Hindlimb muscle (tissue), 1 donor: ENCODE measurements at places on chromosomes 13 and 19.

DNA sequence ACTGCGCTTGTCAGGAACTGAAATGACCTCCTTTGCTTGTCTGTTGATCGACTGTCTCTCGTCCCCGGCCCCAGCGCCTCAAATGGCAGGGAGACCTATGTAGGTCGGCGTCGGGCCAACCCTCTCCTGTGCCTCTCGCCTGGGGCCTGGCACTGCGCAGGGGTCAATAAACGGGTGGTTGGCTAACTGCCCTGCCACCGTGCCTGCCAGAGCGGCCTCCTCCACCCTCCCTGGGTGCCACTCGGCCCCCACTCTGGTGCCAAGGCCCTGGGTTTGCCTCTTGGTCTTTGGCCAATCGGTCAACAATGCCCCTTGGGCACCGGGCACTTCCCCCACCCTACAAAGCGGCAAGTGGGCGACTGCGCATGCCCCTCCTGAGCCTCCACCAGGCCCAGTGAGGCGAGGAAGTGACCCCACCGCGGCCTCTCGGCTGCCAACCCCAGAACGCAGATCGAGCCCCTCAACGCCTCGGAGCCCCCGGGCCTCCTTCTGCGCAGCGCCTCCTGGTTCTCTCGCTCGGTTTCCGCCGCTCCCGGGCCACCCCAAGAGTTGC, 1.1 kb downstream of the KEAP1 start:
- DNase-seq, result no peak

- no peak for DNase-seq
These were observed 289.2 kb downstream of the ATP8A2 start for GRCh38 chr13:25660996-25661395.

DNA sequence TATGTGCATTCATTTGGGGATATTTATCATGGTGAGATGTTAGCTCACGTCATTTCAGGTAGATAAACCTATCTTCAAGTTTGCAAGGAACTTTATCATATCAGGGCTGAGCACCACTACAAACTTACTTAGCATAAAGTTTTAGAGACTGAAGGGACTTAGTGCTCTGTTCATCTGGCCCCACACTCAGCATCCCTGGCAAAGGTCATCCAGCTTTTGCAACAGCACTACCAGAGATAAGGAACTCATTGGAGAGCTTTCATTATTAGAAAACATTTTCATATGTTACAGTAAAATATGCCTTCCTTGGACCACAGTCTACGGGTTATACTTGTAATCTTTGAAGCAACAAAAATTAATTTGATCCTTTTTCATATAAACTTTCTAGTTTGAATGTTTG, 263.4 kb downstream of the POU4F1 start:
- DNase-seq, result no peak

DNA sequence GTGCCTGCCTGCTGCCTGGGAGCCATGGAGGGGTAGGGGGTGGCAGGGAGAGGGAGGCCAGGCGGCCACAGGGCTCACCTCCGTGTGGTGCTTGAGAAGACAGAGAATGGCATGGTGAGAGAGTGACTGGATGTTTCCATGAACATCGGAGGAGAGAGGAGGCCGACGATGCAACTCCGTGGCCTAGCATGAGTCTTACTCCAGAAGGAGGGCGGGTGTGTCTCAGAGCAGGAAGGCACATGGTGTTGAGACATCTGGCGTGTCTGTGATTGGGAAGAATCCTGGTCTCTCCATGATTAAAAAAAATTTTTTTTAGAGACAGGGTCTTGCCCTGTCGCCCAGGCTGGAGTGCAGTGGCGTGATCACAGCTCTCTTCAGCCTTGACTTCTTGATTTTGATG, 5.1 kb downstream of the IRGC start:
- DNase-seq, result no peak

GRCh38 chr13:78806457-78806856, 147.5 kb upstream of the OBI1 start:
- DNase-seq, result no peak

- DNase-seq, result no peak
These were observed 626.9 kb downstream of the EFNB2 start for GRCh38 chr13:105908586-105908985.

GRCh38 chr13:111636804-111637203, 316.4 kb downstream of the TEX29 start:
- no peak for DNase-seq

- DNase-seq, result no peak
These were observed 38.4 kb downstream of the PCDH8 start for GRCh38 chr13:52810011-52810410.

- no peak for DNase-seq
These were observed 15.2 kb upstream of the ZNF543 start for GRCh38 chr19:57305056-57305455.

- DNase-seq, result no peak
These were observed 2.8 kb upstream of the ERFL start for GRCh38 chr19:41930926-41931592.

GRCh38 chr19:13507053-13507611, 853 bp upstream of the CACNA1A start:
- no peak for DNase-seq

DNA sequence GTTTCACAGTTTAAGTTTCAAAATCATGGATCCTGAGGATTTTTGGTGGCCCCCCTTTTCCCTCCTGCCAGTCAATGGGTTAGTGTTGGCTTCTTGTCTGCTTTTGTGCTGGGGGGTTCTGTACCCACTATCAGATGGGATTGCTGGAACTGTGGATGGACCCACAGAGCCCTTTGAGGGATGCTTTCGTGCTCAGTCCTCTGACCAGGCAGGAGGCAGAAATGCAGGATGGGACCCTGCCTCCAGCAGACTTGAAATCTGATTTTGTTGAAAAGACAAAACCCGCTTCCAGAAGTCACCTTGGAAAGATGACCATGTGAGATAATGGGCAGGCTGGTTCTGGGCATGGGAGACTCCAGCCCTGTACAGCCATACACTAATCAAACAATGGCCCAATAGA, 408.9 kb downstream of the ZNF536 start:
- no peak for DNase-seq

DNA sequence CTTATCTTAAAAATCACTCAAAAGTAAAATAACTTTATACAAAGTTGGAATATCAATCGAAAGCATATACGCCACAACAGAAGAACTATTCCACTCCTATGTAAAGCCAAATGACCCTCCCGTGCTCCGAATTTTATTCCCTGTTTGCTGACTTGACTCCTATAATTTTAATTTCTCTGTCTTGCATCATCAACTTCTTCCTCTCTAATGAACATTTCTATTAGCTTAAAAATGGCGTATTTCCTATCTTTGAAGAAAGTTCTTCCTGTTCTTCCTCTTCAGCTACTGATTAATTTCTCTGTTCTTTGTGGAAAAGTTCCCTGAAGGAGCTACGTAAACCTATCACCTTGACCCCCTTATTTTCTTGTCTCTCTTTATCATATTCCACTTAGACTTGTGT, 389.3 kb downstream of the LMO7 start:
- no peak for DNase-seq

DNA sequence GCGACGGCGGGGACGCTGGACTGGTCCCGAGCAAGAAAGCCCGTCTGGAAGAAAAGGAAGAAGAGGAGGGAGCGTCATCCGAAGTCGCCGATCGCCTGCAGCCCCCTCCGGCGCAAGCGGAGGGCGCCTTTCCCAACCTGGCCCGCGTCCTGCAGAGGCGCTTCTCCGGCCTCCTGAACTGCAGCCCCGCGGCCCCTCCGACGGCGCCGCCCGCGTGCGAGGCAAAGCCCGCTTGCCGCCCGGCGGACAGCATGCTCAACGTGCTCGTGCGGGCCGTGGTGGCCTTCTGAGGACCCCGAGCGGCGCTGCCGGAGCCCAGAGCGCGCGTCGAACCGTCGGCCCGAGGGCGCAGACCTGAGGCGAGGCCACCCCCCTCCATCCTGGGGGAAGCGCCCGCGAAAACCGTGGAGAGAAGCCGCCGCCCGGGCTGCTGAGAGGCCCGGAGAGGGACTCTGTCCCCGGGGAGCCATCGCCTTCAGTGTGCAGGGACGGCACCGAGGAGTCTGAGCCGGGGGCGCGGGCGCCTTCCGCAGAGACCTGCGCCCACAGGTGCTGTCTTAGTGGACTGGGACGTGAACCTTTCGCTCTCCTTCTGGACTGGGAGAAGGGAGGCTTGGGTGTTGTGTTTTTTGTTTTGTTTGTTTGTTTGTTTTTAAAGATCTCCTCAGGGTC, 3.5 kb downstream of the IER2 start:
- DNase-seq, result peak; percentile 77

DNA sequence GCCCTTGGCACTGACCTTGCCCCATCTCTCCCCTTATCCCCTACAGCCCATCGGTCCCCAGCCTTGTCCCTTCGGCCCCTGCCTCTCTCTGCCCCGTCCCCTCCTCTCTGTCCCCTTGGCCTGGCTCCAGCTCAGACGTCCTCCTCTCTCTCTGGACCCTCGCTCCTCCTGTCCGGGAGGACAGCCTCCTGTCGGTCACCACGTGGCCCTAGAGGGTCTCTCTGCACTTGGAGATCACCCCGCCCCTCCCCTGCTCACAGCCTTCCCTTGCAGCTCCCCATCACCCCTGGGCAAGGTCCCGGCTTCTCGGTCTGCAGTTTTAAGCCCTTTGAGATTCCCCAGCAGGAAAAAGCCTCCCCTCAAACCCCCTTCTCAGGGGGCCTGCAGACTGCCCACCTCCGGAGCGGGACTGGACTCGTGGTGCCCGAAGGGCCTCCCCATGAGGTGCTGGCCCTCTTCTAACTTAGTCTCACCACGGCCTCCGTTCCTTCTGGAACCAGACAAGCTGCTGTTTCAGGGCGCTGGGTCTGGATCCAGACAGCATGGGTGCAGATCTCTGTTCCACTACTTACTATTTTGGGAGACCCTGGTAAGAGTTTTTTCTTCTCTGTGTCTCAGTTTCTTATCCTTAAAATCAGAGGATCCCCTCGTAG, 3.3 kb upstream of the KLK15 start:
- no peak for DNase-seq

GRCh38 chr13:108777421-108778420, 148.3 kb downstream of the MYO16 start:
- no peak for DNase-seq

GRCh38 chr19:16336571-16336970, 11.9 kb downstream of the KLF2 start:
- no peak for DNase-seq

- no peak for DNase-seq
These were observed 56.5 kb downstream of the VAV1 start for GRCh38 chr19:6828698-6829633.

DNA sequence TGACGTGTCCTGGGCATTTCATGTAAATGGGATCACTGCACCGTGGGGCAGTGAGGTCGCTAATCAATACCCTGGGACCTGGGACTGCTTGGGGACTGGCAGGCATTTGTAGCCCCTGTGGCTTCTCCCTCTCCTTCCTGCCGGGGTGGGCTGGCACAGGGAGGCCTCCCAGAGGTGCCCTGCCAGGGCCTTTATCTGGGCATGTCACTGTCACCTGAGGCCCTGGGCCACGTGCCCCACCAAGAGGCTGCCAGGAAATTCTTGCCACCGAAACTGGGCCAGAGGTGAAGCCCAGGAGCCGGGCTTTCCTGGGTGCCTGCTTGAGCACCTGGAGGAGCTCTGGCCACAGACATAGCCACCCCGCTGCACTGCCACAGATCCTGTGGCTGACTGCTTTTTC, 1.8 kb upstream of the NMRK2 start:
- DNase-seq, result no peak

GRCh38 chr19:35476149-35476548, 14.1 kb downstream of the KRTDAP start:
- DNase-seq, result no peak

DNA sequence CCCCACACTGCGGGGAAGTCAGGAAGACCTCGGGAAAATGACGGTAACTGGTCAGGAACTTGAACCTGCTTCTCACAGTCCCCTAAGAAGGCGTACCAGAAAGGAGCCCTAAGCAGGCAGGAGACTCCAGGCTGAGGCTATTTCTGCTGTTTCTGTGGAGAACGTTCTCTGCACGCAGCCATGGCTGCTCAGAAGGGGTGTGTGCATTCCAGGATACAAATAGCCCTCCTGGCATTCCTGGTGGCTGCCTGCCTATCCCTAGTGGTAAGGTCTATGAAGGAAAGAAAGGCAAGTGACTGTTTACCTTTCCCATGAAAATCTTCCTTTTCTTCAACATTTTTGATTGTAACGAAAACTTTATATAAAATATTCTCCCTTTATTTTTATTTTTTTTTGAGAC, 2.5 kb downstream of the SGCG start:
- DNase-seq, result no peak

- peak; percentile 80 for DNase-seq
These were observed 17.9 kb upstream of the ZNF175 start for GRCh38 chr19:51552996-51553725.

- no peak for DNase-seq
These were observed 37.3 kb upstream of the UBL3 start for GRCh38 chr13:29887686-29888085.

- no peak for DNase-seq
These were observed 183.7 kb upstream of the SPRY2 start for GRCh38 chr13:80524447-80525215.

GRCh38 chr13:45859705-45860104, 8.2 kb upstream of the SIAH3 start:
- no peak for DNase-seq

- DNase-seq, result no peak
These were observed 171.4 kb downstream of the OXGR1 start for GRCh38 chr13:96822895-96823294.

DNA sequence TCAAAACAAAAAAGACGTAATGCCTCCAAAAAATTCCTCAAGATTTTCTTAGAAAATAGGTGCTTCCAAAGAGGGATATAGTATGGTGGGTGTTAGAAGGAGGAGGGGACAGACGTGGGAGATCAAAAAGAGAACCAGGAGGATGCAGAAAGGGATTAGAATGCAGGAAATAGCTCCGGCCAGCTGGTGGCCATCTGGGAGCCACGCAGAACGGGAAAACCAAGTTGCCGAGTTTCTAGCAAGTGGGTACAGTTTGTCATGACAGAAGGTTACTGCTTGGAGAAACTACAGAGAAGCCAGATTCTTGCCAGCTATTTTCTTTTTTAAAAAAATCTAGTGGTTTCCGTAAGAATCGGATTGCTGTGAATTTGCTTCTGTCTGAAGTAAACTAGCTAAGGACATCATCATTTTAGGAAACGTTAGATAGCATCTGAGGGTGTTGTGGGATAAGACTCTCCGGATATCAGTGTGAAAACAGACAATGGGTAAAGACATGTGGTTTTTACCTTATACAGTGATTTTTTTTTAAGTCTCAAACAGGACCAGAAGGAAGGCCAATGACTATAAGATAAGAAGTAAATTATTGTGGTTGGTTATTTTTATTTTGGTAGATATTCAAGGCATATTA, 104.9 kb downstream of the HSPH1 start:
- no peak for DNase-seq
